ENCODE measurements at places on chromosomes 13 and 19.

DNA sequence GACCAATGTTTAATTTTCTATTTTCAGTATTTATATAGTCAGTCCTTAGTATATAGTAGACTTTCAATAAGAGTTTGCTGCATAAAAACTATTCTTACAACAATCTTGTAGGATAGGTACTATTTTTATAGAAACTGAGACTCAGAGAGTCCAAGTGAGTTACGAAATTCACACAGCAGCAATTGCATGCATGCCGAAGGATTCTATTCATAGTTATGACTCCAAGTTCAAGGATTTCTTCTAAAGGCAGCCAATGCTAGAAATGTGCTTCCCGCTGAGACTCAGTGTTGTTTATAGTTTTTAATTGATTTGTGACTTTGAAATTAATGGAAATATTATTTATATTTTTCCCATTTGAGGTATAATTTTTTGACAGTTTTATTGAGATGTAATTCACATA is 62.7 kb upstream of the CSNK1A1L start:
- DNase-seq: no peak

DNA sequence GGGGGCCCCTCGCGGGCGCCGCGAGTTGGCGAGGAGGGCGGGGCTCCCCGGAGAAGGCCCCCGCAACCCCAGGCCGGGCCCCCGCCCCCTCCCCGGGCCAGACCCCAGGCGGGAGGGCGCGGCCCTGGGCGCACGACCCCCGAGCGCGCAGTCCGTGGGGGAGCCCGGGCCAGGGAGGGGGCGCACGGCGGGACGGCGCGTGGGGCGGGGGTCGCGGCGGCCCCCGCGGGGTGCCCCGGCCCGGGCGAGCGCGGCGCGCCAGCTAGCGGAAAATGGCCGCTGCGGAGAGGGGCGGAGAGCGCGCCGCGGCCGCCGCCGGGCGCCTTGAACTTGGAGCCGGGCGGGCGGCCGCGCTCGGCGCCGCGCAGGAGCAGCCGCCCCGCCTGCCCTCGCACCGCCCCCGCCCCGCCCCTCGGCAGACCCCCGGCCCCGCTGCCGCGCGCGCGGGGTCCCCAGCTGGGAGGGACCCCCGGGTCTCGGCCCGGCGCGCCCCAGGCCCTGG is 6.4 kb upstream of the NFIC start:
- no peak for DNase-seq

DNA sequence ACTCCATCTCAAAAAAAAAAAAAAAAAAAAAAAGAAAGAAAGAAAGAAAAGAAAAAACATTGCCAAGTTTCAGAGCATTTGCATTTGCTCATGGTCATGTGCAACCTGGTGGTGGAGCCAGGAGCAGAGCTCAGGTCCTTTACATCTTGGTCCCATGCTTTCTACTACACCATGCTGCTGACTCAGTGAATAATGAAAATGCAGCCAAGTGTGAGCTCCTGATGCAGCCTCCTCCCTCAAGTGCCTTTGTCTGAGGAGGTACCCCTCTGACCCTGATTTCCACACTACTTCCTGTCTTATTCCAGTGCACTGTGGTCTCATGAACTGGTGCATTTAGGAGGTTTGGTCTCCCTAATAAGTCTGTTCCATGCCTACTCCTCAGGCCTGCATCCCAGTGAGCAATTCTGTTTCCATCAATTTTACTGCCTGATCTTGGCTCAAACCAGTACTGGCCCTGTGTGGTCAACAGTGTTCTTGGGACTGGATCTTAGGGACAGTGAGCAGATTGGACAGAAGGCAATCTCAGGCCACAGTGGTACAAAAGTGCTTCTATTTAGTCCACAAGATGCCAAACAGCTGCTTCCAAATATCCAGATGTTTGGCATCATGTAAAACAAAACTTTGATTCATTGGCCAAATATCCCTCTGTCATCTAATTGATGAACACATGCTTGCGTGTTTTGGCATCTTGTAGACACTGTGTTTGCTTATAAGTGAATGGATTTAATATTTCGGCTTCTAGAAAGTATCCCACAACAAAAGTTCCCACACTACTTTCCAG is 28.8 kb upstream of the LRCH1 start:
- no peak for DNase-seq

GRCh38 chr19:33472226-33472625 is 49.4 kb downstream of the PEPD start:
- no peak for DNase-seq

DNA sequence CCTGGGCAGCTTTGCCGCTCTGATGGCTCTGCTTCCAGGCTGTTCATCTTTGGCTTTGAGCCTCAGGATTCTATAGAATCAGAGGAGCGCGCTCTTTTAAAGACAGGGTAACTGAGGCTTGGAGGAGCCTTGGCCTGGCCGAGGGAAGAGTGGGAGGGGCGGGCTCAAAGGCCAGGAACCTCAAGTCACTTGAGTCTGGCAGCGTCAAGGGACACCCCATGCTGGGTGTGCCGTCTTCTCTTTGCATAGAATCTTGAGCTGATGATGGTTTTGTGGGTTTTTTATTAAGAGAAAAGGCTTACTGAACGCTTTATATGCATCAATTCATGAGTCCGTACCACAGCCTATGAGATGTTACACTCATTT is 1.1 kb downstream of the PGLS start:
- DNase-seq: no peak

DNA sequence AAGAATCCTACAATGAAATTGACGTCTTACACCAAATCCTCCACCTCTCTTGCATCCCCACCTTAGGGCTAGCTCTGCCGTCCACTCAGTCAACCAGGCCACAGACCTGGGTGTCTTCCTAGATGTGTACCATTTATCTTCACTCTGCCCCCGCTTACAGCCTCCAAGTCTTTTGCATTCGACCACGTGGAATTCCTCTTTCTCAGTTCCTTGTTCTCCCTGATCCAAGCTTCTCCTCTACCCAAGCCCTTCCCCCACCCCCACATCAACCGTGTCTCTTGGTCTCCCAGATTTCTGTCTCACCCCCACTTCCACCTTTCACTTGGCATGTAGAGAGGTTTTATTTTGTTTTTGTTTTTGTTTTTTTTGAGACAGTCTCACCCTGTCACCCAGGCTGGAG is 1.2 kb upstream of the DMWD start:
- DNase-seq: no peak
